ENCODE measurements at places on chromosomes 5 and 9.

GRCh38 chr5:87254035-87254434, 13.6 kb upstream of the RASA1 start:
- no peak for DNase-seq

GRCh38 chr9:85223506-85224125, 518.1 kb downstream of the AGTPBP1 start:
- DNase-seq: no peak

DNA sequence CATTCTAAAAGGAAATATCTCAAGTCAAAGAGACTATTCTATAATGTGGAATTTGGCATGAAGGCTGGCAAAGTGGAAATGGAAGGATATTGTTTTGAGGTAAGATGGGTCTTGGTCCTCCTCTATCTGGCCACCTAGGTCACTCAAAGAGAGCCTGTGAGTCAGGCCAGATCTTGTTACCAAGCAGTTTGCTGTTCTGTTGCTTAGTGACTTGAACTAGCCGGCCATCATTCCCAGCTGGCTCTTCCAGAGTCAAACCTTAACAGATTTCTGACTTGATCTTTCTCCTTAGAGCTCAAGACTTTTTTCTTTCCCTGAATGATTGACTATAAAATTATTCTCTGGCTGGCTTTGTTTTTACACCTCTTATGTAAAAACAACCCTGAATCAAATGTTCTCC, 136.1 kb downstream of the PDE4D start:
- no peak for DNase-seq

DNA sequence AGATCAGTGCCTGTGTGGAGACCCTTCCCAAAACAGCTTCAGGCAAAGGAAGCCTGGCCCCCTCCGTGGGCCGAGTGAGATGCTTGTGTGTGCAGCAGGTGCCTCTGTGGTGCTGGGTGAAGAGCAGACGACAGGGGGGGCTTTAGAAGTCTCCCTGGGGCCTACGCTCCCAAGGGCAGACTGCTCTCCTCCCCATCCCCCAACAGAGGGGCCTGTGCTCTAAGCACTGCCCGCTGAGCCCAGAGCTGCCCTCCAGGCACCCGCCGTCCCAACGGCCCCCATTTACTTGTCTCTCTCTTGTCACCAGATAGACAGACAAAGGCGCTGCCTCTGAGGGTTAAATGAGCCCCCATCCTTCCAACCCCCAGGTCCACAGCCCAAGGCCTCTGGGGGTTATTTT, 2.7 kb upstream of the LHX3 start:
- no peak for DNase-seq

DNA sequence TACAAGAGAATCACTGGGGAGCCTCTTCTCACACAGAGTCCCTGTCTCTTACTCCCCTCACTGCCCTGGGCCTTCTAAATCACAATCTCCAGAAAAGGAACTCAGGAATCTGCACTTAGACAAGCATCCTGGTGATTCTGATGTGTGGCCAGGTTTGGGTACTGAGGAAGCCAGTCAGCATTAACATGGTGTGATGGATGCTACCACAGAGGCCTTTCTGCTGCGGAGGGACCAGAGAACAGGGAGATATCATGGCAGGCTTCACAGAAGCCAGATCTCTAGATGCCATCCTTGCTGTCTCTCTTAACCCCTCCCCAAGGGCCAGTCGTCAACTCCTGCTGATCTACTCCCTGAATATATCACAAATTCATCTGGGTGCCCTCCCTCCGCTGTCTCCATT, 1.6 kb downstream of the ANKS6 start:
- no peak for DNase-seq

DNA sequence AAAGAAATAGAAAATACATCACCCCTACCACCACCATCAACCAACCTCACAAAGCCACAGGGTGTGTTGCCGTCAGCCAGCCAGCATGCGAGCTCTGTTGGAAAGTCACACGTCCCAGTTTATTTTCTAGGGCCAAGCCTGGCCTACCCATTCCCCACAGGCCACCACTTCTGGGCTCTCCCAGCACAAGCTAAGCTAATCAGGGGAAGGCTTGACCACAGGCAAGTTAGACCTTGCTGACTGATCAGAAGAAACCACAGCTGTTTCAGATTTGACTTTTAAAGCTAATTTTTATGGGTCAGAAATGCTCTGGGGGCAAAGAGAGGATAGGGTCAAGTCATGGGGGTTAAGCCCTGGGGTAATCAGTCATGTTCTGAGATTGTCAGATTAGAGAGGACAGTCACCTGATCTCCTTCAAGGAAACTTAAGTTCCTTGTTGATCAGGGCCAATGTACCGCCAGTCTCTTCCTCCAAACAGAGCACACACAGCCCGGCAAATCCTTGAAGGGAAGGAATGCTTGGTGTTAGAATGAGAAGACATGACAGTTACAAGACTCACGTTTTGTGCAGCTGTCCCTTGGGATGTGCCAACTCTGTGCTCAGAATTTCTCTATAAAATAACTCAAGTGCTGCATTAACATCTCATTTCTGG, 7.6 kb downstream of the SHB start:
- DNase-seq: no peak

DNA sequence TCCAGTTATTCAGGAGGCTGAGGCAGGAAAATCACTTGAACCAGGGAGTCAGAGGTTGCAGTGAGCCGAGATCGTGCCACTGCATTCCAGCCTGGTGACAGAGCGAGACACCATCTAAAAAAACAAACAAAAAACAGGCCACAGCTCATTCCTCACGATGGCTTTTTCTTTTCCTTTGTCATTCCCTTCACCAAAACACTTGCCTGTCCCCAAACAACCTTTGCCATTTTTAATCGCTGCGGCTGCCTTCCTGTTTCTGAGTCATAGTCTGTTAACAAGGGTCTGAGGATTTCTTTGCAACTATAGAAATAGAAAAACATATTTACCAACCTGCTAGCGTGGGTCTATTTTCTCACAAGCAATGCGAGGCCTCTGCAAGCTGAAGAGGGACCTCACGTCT, 123.0 kb upstream of the FSTL4 start:
- DNase-seq: no peak

DNA sequence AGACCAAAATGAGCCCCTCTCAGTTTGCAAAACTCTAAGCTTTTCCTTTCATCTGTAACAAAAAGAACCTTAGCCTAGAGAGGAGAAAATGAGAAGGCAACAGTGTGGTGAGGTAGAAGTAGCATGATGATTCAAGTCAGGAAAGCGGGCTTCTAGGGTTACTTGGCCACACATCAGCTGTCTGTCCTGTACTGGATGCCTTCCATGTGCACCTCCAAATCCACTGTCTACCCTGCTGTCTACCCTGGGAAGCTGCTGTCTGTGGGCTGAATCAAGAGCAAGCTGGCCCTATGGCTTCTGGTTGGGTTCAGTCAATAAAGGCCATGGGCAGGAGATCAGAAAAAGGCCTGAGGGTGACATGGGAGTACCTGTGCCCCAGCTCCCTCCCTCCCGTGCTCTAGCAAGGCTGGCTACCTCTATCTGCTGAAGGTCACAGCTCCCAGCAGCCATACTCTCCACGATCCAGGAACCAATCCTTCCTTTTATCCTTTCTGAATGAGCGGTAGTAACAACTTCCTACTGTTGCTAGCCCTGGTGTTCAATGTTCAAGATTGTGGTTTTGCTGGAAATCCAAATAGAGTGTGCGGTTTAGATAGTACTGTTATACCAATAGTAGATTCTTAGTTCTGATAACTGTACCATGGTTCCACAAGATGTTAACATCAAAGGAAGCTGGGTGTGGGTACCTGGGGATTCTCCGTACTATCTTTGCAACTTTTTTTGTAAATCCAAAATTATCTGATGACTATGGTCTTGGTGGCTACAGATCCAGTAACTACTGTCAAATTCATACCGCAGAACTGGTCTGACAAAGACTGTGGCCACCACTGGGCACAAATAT, 191.0 kb downstream of the ESM1 start:
- DNase-seq: peak; percentile 31

DNA sequence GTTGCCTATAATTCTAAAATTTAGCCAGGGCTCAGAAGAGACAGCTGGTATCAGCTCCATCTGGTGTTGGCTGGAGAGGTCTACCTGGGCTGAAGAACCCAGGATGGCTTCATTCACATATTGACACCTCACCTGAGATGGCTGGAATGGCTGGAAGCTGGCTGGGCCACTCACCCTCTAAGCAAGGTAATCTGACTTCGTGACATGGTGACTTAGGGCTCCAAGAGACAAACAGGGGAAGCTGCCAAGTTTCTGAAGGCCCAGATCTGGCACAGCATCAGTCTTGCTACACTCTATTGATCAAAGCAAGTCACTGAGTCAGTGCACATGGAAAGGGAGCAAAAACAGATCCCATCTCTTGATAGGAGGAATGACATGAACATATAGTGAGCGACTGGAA, 102.3 kb downstream of the EPB41L4A start:
- no peak for DNase-seq

DNA sequence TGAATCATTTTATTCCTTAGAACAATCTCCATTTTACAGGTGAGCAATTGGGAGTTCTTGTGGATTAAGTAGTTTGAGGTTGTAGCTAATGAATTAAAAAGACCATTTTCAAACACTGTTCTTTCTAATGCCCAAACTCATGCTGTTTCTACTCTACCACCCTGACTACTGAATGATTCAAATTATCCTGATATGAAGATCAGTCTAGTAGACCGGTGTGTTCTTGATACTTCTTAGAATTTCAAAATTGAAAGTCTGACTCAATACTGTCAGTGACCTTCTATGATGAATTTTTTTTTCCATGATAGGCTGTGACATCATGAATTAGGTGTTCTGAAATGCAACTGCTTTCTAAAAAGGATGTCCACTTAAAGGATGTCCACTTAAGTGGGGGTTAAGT, 515.5 kb downstream of the DMAC1 start:
- DNase-seq: no peak

- no peak for DNase-seq
These were observed 74.7 kb downstream of the WWC1 start for GRCh38 chr5:168366116-168366515.

GRCh38 chr5:38316544-38317224, 58.3 kb downstream of the EGFLAM start:
- no peak for DNase-seq

DNA sequence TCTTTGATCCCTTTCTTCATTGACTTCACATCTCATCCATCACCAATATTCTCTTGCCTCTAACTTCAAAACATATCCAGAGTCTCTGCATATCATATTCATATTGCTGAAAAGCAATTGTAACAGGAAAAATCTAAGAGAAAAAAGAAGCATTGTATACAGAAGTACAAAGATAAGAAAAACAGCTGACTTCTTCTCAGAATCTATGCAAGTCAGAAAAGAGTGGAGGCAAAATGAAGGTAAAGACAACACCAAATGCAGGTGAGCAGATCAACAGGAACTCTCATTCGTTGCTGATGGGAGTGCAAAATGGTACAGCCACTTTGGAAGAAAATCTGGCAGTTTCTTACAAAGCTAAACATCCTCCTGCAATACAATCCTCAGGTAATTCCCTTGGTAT, 155.6 kb downstream of the PHF2 start:
- DNase-seq: no peak

DNA sequence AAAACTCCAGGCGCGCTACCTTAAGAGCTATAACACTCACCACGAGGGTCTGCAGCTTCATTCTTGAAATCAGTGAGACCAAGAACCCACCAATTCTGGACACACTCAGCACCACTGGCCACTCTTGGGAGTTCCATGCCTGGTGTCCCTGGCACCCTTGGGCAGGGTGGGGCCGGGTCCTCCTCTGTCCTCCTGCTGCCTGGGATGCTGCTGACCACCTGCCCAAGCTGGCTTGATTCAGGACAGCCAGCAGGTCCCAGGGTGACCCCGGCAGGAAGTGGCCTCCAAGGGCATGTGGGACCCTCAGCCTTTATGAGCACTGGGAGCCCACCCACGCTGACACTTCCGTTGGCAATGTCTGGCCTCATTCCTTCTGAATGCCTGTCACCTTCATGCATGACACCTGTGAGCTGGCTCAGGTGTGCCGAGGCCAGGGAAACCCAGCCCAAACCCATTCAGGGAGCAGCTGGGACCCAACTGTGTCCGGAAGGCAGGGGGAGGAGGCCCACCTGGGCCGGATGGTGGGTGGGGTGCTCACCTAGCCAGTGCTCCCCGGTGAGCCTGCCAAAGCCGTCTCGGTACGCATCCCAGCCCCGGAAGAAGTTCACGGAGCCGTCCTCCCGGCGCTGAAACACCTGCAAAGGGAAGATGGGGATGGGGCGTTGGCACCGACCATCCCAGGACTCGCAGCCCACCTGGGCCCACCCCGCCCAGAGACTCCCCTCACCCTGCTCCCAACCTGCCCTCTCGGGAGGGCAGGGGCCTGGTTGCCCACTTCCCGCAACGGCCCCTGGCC, 14.8 kb upstream of the QRFP start:
- DNase-seq: no peak

GRCh38 chr5:137199201-137199600, 299.9 kb downstream of the SPOCK1 start:
- DNase-seq: no peak

DNA sequence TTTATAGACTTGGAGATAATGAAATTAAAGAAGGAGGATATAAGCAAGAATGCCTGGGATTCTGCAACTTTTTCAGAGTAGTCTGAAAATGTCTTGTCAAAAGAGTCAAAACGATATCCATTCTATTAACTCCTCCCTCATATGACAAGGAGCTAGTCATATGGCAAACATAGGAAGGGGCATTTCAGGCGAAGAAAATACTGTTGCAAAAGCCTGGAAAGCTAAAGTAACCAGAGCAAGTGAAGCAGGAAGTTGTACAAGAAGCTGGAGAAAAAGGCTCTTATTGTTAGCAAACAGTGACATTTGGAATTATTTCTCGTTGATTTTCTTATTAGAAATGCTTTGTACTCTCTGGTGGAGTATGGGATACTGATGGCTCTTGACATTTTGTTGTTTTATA, 94.0 kb upstream of the PTPRD start:
- no peak for DNase-seq

DNA sequence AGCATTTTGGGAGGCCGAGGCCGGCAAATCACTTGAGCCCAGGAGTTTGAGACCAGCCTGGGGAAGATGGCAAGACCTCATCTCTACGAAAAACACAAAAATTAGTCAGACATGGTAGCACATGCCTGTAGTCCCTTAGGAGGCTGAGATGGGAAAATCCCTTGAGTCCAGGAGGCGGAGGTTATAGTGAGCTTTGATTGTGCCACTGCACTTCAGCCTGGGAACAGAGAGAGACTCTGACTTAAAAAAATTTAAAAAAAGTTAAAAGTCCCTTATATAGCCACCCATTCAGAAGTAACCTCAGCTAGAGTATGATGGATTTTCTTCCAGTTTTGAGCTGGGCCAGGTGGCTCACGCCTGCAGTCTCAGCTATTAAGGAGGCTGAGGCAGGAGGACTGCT, 72.4 kb downstream of the UGCG start:
- DNase-seq: no peak

GRCh38 chr9:107994648-107995047, 505.1 kb upstream of the KLF4 start:
- no peak for DNase-seq

GRCh38 chr5:93163010-93163663, 417.9 kb downstream of the NR2F1-AS1 start:
- no peak for DNase-seq

DNA sequence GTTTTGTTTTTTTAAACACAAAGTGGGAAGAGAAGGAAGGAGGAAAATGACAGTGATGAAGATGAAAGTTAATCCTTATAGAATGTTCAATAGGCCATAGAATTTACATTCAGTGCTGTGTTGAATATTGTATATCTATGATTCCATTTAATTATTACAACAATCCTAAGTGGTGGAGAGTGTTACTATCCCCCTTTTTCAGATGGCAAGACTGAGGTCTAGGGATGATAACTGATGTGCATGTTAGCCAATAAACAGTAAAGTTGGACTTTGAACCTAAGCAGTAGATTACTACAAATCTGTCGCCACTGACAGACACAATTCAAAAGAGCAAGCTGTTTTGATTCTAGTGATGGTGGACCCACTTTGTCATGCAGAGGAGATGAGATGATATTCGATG, 237.9 kb downstream of the ARHGAP26 start:
- no peak for DNase-seq

Data from activated T-cell treated with anti-CD3 and anti-CD28 coated beads, Interleukin-2, amount 50 U/mL, for 48 hours (primary cell).